ENCODE measurements at places on chromosomes 6 and 20. TPM values are rescaled to one million over a fixed set of nuclear protein-coding genes. Genes with fewer than 3 reads are reported as not detected.

DNA sequence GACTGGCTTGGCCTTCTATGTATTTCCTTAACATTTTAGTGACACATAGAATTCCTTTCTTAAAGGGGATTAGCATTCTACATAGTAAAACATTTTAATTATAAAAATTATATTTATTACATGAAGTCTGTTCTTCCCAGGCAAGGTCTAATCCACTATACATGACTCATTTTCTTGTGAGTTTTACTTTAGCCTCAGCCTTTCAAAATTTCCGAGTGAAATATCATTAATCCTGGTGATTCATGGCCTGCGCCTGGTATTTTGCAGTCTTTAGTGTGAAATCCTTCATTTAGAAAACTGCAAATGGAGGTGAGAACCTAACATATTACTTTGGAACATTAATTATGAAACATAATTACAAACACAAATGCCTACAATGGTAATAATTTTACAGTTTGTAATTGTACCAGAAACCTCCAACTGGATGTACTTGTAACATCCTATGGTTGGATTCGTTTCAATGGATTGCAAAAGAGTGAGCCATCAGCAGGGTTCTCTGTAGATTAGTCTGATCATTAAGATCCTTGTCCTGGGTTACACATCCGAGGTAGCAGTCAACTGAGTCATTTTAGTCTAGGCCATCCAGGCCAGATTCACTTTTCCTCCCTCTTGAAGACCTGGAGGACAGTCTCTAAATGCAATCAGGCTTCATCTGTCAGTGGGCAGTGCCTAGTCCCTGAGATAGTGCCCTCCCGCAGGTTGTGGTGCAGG lies 272.0 kb downstream of the PACRG start:
- no peaks in the 10 kb centered on the region for H3K36me3 ChIP-seq
- no peak overlapping the region for H3K4me3 ChIP-seq
- H3K27me3 ChIP-seq, result no peaks in the 10 kb centered on the region
- H3K27ac ChIP-seq, result peak overlapping the region; percentile 24
- DNase-seq, result peak; percentile 92
- peaks cover 3% of the 10 kb centered on the region for H3K4me1 ChIP-seq

- H3K27ac ChIP-seq, result no peak overlapping the region
- H3K27me3 ChIP-seq, result no peaks in the 10 kb centered on the region
- no peak for DNase-seq
- no peaks in the 10 kb centered on the region for H3K36me3 ChIP-seq
- no peaks in the 10 kb centered on the region for H3K4me1 ChIP-seq
Observed at GRCh38 chr6:66189915-66190314, 482.9 kb upstream of the EYS start.

DNA sequence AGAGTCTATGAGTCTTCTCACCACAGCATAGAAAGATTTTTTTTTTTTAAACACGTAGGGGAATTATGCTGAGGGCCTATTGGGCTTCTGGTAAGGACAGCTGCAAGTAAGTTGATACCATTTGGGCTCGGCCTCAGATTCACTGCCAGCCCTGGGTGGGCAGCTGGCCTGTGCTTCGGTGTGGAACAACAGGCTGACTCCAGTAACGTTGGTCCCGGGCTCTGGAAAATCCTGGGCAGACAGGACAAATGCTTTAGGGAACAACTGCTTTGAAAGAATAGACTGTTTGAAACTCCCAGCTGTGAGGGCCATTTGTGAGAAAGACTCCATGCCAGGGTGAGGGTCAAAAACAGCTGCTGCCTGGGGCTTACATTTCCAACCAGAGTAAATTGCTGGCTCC lies 366.5 kb downstream of the QKI start:
- no peak overlapping the region for H3K27ac ChIP-seq
- no peak overlapping the region for H3K4me3 ChIP-seq
- H3K27me3 ChIP-seq, result no peaks in the 10 kb centered on the region
- DNase-seq, result peak; percentile 61
- H3K36me3 ChIP-seq, result no peaks in the 10 kb centered on the region
- no peaks in the 10 kb centered on the region for H3K4me1 ChIP-seq

DNA sequence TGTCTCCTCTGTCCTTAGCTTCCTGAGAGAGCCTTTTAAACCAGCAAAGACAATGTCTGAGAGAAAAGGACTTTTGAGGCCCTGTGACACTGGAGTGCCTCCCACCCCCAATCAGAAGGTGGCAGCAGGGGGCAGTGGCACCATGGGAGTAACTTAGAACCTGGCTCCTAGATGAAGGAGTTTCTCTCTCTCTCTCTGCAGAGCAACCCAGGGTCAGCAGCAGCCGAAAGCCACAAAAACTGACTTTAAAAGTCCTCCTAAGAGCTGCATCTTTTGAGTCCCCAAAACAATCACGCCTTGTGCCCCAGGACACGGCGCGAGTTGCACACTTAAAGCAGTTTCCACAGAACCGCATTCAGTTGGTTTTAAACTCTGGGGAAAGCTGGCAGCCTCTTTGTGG lies 5.3 kb upstream of the TCP11 start:
- no peak for DNase-seq
- H3K4me1 ChIP-seq, result peaks cover 13% of the 10 kb centered on the region
- no peaks in the 10 kb centered on the region for H3K36me3 ChIP-seq
- no peaks in the 10 kb centered on the region for H3K27me3 ChIP-seq
- no peak overlapping the region for H3K27ac ChIP-seq

- H3K4me3 ChIP-seq, result no peak overlapping the region
- DNase-seq, result no peak
- H3K27me3 ChIP-seq, result no peaks in the 10 kb centered on the region
Observed at GRCh38 chr6:105161421-105161820, 18.4 kb downstream of the POPDC3 start.

DNA sequence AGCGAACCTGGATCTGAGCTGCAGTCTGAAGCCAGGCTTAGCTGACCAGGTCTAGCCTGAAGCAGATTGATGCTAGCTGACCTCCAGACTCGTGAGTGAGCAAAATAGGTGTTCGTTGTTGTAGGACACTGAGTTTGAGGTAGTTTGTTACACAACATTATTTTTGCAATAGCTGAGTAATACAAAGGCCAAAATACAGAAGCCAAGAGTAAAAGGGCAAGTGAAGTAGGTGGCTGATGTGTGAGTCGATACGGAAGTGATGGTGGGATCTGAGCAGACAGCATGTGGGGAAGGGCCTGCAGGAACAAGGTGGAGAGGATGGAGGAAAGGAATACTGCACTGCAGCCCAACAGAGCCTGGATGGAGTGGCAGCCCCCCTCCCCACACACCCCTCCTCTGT lies 8.5 kb upstream of the SPATS1 start:
- H3K4me3 ChIP-seq, result no peak overlapping the region
- no peaks in the 10 kb centered on the region for H3K4me1 ChIP-seq
- H3K36me3 ChIP-seq, result no peaks in the 10 kb centered on the region
- peaks cover 25% of the 10 kb centered on the region for H3K27me3 ChIP-seq
- no peak overlapping the region for H3K27ac ChIP-seq

- H3K4me3 ChIP-seq, result peak overlapping the region; percentile 32
- H3K4me1 ChIP-seq, result peaks cover 26% of the 10 kb centered on the region
- no peaks in the 10 kb centered on the region for H3K27me3 ChIP-seq
- DNase-seq, result no peak
Observed at GRCh38 chr20:53940360-53940702, 130.1 kb downstream of the BCAS1 start.

GRCh38 chr6:129113637-129114036 lies 230.7 kb downstream of the LAMA2 start:
- H3K4me1 ChIP-seq, result no peaks in the 10 kb centered on the region
- no peak overlapping the region for H3K27ac ChIP-seq
- no peaks in the 10 kb centered on the region for H3K27me3 ChIP-seq
- no peak overlapping the region for H3K4me3 ChIP-seq
- H3K36me3 ChIP-seq, result no peaks in the 10 kb centered on the region

PKIB gene
- 64.1 TPM for total RNA-seq

AVP gene
- not detected for total RNA-seq

ULBP1 gene
- total RNA-seq, result 8.8 TPM

Measured in astrocyte (in vitro differentiated cells and primary cell).